Hematopoietic multipotent progenitor cell treated with erythropoietin and hydrocortisone succinate and interleukin-3 and kit ligand, for 4 days (in vitro differentiated cells): ENCODE measurements at places on chromosomes 3 and 15.
A peak's percentile ranks its signal among the peaks of the same experiment; 100 is the strongest.

DNA sequence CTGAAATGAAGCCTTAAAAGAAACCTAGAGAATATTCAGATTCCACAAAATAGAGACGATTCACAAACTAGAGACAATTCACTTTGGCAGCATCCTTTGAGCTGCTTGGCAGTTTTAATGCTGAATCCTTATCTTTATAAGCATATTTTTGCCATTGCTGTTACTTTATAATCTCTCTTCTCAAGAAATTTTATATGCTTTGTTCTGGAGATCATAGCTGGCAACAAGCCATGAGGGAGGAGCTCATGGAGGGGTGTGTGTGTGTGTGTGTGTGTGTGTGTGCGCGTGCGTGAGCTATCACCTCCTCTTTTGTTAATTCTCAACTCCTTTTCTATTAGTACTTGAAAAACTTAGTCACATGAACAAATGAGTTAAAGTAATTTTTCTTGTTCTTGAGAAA is 495.0 kb upstream of the RGMA start:
- peak; percentile 15 for DNase-seq

- DNase-seq, result no peak
Observed at GRCh38 chr3:58537412-58538301, 667 bp upstream of the ACOX2 start.

DNA sequence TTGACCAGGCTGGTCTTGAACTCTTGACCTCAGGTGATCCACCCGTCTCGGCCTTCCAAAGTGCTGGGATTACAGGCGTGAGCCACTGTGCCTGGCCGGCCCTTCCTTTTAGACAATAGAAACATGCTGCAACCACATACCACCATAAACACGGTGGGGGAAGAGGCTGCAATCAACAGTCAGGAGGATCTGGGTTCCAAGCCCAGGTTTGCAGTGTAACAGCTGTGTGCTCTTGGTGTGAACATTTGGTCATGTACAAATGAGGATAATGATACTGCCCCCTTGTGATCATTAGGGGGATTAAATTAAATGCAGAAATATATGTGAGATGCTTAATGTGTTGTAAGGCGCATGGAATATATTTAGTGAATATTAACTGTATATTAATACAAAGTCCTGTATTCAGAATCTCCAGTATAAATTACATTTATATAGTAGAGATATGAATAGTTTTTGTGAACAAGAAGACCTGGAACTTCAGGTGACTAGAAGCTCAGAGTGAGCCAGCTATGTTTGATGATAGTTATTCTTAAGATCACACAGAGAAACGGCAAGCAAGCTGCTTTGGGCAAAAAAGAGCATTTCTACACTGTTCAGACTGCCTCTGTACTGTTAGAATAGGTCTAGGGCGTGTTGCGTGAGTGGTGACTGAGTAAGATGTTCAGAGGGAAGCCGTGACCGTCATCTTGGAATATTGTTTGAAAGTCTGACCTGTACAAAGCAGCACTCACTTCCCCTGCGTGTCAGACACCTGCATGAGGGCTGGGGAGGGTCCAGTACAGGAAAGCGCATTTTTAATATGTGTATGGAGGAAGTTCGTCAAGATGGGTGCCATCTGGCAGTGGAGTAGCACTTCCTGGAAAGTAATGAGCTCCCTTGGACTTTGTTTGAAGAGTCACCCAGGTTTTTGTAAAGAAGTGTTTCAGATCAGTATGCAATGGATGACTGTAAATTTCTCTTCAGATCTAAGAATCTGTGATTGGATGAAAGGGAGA is 125.8 kb downstream of the PGPEP1L start:
- DNase-seq, result peak; percentile 86

DNA sequence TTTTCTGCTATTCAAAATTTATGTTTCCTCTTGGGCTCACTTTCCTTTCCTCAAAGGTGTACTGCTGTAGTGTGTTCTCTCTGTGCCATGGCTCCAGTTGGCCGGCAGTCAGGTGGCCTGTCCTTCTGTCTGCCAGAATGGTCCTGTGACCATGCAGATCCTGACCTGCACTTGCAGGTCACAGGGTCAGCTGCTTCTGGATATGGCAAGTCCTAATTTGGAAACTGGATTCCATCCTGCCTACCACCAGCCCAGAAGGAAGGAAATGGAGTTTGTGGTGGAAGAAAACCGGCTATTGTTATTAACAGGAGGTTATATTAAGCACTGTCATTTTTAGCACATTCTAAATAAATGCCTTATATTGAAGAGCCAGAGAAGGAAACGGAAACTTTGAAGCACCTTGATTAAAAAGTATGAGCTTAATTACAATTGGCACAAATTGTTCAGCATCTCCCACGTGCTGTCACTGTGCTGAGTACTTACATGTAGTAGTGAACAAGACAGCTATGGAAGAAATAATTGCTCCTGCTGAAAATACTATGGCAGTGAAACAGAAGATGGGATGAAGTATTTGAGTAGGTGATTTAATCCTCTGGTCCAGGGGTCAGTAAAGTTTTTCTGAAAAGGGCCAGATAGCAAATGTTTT is 362.8 kb downstream of the PTPRG start:
- no peak for DNase-seq

DNA sequence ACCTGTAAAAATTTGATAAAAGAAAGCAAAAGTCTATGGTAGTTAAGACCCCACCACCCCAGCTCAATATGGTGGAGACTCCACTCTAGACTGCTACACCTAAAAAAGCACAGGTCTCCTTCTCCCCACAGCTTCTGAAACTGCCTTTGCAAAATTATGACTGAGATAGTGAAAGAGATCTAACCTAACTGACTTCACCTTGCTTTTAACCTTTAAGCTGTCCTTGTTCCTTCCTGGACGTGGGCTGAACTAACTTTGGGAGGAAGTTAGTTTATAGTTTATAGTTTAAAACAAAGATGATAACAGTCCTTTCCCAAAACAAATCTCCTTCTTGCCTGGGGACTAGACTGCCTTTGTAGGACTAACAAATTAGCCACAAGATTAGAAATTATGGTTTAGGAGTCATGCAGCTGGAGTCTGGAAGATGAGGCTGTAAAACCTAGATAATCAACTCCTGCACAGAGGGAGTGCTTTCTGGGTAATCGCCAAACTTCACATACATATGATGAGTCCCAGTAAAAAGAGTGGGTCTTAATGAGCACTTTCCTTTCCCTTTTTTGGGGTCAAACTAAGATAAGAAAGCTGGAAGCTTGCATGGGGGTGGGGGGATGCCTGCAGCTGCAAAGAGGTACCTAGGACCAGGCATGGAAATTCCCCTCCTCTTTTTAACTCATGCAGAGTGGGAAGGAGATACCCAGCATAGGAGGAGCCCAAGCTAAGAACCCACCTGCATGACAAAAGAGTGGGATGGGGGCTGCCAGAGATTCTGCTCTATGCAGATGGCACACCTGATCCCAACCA is 17.5 kb downstream of the CCR8 start:
- peak; percentile 89 for DNase-seq

- peak; percentile 1 for DNase-seq
Observed at GRCh38 chr3:140552898-140553297, 125.0 kb upstream of the TRIM42 start.

DNA sequence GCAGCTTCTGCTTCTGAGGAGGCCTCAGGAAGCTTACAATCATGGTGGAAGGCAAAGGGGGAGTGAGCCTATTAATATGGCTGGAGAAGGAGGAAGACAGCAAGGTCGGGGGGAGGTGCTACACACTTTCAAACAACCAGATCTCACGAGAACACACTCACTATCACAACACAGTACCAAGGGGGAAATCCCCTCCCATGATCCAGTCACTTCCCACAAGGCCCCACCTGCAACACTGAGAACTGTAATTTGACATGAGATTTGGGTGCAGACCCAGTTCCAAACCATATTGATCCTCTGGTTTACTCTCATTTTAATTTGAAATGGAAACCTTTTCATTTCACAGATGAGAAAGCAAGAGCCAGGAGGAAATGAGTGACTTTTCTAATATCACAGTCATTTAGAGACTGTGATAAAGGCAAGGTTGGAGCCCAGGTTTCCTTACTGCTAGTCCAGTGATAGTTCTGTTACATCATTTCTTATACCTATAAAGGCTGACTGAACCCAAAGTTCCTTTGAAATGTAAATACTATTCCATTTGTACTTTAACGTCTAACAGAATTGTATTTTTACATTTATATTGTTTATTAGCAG is 105.8 kb upstream of the GAP43 start:
- no peak for DNase-seq

GRCh38 chr3:182671942-182672341 is 121.4 kb upstream of the ATP11B start:
- DNase-seq, result no peak

DNA sequence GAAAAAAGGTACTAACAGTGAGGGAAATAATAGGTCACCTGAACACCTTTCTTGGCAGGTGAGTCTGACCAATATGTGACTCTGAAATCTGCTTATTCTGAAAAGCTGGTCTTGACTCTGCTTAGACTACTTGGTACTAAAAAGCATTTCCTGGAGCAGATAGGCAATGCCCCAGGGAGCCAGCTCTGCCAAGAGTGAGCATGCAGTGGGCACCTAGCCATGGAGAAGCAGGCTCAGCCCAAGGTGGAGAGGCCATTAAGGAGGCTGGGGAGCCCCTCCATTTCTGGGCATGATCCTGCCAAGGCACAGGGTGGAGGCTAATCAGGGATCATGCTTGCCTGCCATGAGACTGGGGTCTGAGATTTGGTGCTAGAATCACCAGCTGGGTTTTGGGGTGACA is 1.6 kb upstream of the LTF start:
- no peak for DNase-seq

DNA sequence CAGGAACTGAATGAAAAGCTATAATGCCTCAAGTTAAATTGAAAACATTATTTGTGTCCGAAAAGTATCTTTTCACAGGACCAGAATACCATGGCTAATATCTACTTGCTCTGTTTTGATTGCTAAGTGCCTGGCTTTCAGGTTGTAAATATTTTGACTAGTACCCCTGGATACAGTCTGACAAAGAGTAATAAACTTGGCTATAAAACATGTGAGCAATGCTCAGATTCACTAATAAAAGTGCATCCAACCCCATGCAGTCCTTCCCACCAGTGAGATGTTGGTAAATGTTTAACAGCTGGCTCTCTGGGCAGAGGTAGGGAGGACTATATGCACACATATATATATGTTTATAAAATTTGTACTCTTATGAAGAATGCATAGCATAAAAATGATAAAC is 281.8 kb upstream of the TGFBR2 start:
- DNase-seq, result no peak

GRCh38 chr3:112546216-112546759 is 15.5 kb downstream of the ATG3 start:
- DNase-seq, result no peak

- DNase-seq, result no peak
Observed at GRCh38 chr3:126551121-126551838, 7.5 kb downstream of the C3orf22 start.

DNA sequence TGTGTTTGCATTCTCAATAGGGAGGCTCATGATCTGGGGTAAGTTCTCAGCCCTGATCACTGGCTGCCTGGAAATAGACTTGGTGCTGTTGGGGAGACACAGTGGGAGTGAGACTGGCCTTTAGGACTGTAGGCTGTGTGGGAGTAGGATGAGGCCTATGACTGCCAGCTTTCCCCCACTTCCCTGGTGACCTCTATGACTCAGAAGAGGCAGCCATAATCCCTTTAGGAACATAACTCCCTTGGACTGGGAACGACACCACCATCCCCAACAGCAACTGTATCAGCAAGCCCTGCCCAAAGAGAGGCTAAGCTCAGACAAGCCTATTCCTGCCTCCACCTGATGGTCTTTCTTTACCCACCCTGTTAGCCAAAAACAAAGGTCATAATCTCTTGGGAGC is 91.3 kb downstream of the SUCNR1 start:
- DNase-seq, result no peak

DNA sequence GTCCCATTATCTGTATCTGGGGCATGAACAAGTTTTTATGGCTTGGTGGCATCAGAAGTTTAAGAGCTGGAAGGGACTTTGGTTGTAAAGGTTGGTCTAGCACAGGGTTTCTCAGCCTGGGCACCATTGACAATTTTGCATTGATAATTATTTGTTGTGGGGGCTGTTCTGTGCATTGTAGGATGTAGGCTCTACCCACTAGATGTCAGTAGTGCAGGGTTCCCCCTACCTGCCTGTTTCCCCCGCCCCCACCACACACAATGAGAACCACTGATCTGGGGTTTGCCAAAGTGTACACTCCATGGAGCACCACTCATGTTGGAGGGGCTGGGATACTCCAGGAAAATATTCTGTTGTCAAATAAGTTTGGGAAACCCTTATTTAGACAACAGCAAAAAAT is 42.7 kb downstream of the PLCL2 start:
- peak; percentile 38 for DNase-seq

GRCh38 chr15:71049706-71050422 is 65.4 kb upstream of the THSD4 start:
- DNase-seq, result no peak

DNA sequence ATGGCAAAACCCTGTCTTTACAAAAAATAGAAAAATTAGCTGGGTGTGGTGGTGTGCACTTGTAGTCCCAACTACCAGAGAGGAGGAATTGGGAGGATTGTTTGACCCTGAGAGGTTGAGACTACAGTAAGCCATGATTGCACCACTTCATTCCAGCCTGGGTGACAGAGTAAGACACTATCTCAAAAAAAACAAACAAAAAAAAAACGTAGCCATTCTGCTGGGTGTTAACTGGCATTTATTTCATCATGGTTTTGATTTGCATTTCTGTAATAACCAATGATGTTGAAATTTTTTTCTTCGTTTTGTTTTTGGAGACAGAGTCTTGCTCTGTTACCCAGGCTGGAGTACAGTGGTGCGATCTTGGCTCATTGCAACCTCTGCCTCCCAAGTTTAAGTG is 63.3 kb downstream of the RPLP1 start:
- DNase-seq, result no peak

GRCh38 chr3:30289324-30289723 is 317.1 kb upstream of the TGFBR2 start:
- DNase-seq, result peak; percentile 82

GRCh38 chr3:132997404-132998185 is 40.6 kb upstream of the TMEM108 start:
- no peak for DNase-seq

DNA sequence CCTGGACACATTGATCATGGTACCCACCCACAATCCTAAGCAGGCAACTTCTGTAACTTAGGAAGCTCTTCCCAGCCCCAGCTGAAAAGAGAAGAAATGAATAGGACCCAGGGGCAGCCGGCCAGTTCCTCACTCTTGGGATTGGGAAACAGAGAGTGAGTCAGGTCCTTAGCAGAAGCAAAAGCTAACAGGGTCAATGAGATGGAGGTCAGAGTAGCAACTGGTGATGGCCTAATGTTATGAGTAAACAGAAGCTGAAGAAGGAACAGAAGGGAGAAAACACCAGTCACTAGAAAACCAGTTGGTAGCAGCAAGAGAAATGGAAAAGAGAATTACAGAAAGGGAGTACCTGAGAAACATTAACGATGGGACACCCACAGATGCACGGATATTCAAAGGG is 20.0 kb downstream of the RIOX2 start:
- no peak for DNase-seq

- no peak for DNase-seq
Observed at GRCh38 chr3:99774467-99774866, 43.2 kb upstream of the CMSS1 start.

- DNase-seq, result no peak
Observed at GRCh38 chr15:94671858-94672532, 440.6 kb downstream of the MCTP2 start.
